ENCODE measurements at places on chromosomes 16 and 17. TPM values are rescaled to one million over a fixed set of nuclear protein-coding genes. Genes with fewer than 3 reads are reported as not detected.

Gene GPR139
- polyA plus RNA-seq = not detected

Gene CMTM2
- not detected for polyA plus RNA-seq

Gene HOXB6
- polyA plus RNA-seq = 1.1 TPM

Gene CCL17
- polyA plus RNA-seq = not detected

Gene CTNS
- polyA plus RNA-seq = 7.4 TPM

Gene ZG16B
- not detected for polyA plus RNA-seq

Gene CDRT15L2
- polyA plus RNA-seq = not detected

Gene KRT31
- not detected for polyA plus RNA-seq

Gene ZNF469
- polyA plus RNA-seq = 0.84 TPM

Gene MYO15B
- 70.9 TPM for polyA plus RNA-seq

Gene HAGH
- polyA plus RNA-seq = 224 TPM

Gene FBXO39
- 0.16 TPM for polyA plus RNA-seq

Gene KRT33A
- polyA plus RNA-seq = not detected

Gene ARSG
- 2.8 TPM for polyA plus RNA-seq

Gene TELO2
- 24.6 TPM for polyA plus RNA-seq

Gene ARHGAP44
- 6.7 TPM for polyA plus RNA-seq

Gene CACNG5
- polyA plus RNA-seq = not detected

Gene RAB11FIP4
- 2.8 TPM for polyA plus RNA-seq

Gene SPNS3
- 0.23 TPM for polyA plus RNA-seq

Gene FAM83G
- polyA plus RNA-seq = 18.7 TPM

Gene HOXB9
- 0.02 TPM for polyA plus RNA-seq

Gene MT1H
- polyA plus RNA-seq = not detected

Gene CHD9NB
- polyA plus RNA-seq = 0.77 TPM

Gene FLYWCH2
- polyA plus RNA-seq = 44.3 TPM

Gene HLF
- 17.0 TPM for polyA plus RNA-seq

Gene NETO2
- polyA plus RNA-seq = 0.41 TPM

Gene PRR35
- polyA plus RNA-seq = not detected

Gene ZBTB4
- 41.7 TPM for polyA plus RNA-seq

Gene ACSM5
- polyA plus RNA-seq = 2.3 TPM

Gene RDM1
- not detected for polyA plus RNA-seq

Gene P4HB
- polyA plus RNA-seq = 278 TPM

Gene FZD2
- 2.4 TPM for polyA plus RNA-seq

Gene TXNL4B
- 5.0 TPM for polyA plus RNA-seq

Gene FBRS
- polyA plus RNA-seq = 30.4 TPM

Gene ITGAX
- 1.1 TPM for polyA plus RNA-seq

Gene MYCBPAP
- polyA plus RNA-seq = 0.88 TPM

Gene ZACN
- polyA plus RNA-seq = 1.5 TPM

Gene RASD1
- polyA plus RNA-seq = 66.2 TPM
